ENCODE measurements at places on chromosomes 3 and 15. TPM values are rescaled to one million over a fixed set of nuclear protein-coding genes. Genes with fewer than 3 reads are reported as not detected.

The ERICH6 gene
- 0.19 TPM for total RNA-seq

GRCh38 chr3:149199474-149199873 lies 22.2 kb downstream of the CP start:
- no peak for DNase-seq

The SLC22A13 gene
- 1.2 TPM for total RNA-seq

DNA sequence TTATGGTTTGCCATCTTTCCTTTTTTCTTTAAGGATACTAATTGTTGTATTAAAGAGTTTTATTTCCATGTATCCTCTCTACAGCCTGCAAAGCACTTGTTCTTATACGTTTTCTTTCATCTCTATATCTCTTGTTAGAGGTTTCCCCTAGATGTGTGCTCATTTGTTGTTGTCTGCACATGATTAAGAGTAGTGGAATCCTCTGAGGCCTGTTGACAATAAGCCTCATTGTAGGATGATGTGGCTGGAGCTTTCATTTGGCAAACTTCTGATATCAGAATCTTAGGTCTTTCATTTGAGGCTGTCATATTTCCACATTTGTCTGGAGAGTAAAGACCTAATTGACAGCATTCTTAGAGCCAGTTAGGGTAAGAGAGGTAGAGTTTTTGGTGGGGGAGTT lies 506.0 kb downstream of the DIPK2A start:
- DNase-seq, result no peak

- DNase-seq, result peak; percentile 74
These were observed 835 bp downstream of the ARIH2 start for GRCh38 chr3:48919215-48920138.

GRCh38 chr3:152160350-152161011 lies 108.2 kb upstream of the MBNL1 start:
- DNase-seq, result no peak

DNA sequence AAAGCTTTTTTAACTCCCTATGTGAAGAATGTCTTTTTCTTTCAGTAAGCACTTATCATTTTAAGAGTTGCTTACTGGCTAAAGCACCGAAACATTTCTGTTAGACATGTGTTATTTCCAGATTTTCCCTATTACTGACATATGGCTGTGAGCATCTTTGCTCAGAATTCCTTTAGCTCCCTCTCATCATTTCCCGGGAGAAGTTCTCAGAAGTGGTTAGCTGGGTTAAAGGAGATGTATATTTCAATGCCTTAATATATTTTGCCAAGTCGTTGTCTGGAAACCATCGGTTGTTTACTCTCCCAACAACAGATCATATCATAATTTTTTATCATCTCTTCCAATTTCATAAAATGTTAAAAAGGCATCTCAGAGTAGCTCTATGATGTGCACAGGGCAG lies 396.5 kb downstream of the OCA2 start:
- DNase-seq, result no peak

DNA sequence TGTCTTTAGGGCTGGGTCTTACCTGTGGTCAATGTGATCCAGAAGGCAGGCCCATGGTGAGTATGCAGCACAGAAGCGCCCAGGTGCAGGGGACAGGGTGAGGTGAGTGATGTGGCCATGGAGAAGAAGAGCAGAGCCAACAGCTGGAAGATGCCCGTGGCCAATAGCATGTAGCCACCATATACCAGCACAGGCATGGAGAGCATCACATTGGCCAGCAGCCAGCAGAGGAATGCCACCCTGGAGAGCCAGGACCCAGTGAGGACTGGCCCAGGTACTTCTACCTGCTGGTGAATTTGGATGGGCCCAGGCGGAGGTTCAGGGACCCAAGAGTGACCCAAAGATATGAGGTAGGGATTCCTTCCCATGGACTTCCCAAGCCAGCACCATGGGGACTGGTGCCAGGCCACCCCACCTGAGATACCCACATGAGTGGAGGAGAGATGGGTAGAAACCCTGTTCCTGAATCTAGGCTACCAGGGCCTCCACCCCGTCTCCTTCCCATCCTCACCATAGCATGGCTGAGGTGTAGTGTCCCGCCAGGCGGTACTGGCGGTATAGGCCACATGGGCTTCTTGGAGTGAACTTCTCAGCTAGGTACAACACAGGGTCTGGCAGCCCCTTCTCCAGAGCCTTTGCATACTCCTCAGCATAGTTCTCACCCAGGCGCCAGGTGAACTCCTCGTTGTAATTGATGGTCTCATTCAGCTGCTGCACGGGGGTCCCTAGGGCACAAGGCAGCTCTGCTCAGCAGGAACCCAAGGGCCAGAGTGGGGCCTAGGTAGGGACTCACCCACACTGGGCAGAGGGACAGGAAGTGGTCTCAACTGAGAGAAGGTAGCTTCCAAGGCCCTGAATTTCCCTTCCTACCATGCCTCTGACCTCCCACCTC lies 6.2 kb downstream of the DUOXA2 start:
- DNase-seq, result no peak

DNA sequence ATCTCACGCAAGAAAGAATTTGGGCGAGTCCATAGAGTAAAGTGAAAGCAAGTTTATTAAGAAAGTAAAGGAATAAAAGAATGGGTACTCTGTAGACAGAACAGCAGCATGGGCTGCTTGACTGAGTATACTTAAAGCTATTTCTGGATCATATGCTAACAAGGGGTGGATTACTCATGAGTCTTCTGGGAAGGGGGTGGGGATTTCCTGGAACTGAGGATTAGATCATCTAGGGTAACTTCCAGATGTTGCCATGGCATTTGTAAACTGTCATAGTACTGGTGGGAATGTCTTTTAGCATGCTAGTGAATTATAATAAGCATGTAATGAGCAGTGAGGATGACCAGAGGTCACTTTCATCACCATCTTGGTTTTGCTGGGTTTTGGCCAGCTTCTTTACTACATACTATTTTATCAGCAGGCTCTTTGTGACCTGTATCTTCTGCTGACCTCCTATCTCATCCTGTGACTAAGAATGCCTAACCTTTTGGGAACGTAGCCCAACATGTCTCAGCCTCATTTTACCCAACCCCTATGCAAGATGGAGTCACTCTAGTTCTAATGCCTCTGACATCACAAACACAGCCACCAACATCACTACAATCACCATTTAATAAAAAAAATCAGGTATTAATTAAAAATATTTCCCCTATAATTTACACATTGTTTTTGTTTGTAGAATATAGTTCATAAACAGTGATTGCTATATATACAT lies 890.7 kb upstream of the EPHA6 start:
- DNase-seq, result peak; percentile 29

- no peak for DNase-seq
These were observed 90.3 kb downstream of the MEX3B start for GRCh38 chr15:81955382-81956062.

The SV2B gene
- total RNA-seq, result 0.17 TPM

GRCh38 chr3:187999821-188000220 lies 154.1 kb upstream of the LPP start:
- peak; percentile 35 for DNase-seq

GRCh38 chr3:89908711-89909213 lies 801.3 kb downstream of the EPHA3 start:
- DNase-seq, result no peak

DNA sequence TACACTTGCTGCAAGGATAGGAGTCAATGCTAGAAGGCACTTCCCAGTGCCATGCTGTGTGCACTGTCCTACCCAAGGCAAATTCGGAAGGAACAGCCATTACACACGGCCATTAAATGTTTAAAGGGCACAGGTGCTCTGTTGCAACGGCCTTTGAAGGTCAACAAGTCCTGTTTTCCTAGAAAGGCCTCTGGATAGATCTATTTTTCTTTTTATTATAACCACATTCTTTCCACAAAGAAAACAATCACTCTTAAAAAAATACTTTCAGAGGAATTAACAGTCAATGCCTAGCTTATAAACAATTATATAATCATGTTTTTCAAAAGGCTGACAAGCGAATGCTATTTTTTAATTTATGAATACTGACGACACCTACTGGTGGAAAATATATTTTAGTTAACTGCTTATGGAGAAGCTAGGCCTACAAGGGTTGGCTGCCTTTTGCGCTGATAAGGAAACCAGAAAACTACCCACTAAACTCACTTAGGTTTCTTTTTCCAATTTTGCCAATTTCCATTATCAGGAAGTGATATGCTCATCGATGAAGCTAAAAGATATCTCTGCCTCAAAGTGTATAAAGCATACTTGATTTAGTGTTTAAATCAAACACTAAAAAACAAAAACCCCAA lies 2.4 kb downstream of the ARHGEF3 start:
- peak; percentile 22 for DNase-seq

The CCDC174 gene
- 34.3 TPM for total RNA-seq

The SLC2A2 gene
- not detected for total RNA-seq

DNA sequence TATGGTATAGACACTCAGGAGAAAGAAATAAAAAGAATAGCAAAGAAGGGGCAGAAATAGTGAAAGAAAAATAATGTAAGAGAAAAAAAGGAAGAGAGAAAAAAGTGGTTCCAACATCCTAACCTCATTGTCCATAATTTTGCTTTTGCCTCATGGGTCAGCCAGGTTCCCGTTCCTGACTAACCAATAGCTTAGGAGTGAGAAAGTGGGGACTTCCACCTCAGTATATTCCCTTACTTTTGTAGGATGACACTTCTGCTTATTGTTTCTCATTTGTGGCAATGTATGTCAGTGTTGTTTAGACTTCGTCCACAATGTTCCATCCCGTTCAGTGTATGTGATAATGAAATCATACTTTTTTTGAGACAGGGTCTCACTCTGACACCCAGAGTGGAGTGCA lies 9.3 kb upstream of the SLC12A8 start:
- DNase-seq, result no peak

The SAXO2 gene
- total RNA-seq, result 1.2 TPM

The SLC28A1 gene
- not detected for total RNA-seq

DNA sequence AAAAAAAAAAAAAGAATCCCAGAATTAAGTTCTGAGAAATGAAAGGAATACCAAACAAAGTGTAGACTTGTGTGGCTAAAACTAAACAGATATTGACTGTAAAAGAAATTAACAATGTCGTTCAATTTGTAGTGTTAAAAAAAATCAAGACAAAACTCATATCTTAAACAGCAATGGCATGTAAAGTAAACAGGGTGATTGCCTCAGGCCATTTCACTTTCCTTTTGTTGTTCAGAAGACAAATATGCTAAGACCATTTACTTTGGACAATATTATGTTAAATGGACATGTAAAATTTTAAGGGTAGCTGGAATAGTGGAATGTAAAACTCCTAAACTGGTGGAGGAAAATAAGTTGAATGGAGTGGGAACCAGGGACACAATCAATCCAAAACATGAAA lies 139.1 kb downstream of the RTP4 start:
- DNase-seq, result no peak

The SNTN gene
- not detected for total RNA-seq

GRCh38 chr3:184428561-184429175 lies 48.8 kb downstream of the CHRD start:
- no peak for DNase-seq

The ARHGEF3 gene
- total RNA-seq, result 43.6 TPM

The KIF7 gene
- 1.4 TPM for total RNA-seq

The NR2F2 gene
- not detected for total RNA-seq

The DPPA4 gene
- 0.86 TPM for total RNA-seq

DNA sequence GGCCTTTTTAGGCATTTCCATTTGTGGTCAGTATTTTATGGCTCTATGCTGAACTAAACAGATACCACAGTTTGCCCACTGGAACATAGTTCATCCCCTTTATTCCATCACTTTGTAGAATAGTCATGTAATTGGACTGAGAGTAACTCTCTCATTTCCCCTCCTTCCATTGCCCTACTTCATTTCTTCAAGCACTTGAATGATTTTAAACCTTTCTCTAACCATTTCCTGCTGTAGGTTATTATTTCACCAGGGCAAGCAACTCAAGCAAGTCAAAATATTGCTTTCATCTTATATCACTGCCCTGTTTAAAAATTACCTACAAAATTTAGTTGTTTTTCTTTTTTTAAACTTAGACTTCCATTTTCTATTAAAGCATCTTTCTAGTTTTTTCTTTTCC lies 177.0 kb downstream of the RAP2B start:
- DNase-seq, result no peak

All from activated T-cell treated with anti-CD3 and anti-CD28 coated beads, Interleukin-2, amount 50 U/mL, for 72 hours (primary cell).